CD4-positive, CD25-positive, alpha-beta regulatory T cell (primary cell): ENCODE measurements at places on chromosomes 16 and 17.

GRCh38 chr16:87984632-87985267 lies 33.5 kb downstream of the BANP start:
- no peak for DNase-seq

DNA sequence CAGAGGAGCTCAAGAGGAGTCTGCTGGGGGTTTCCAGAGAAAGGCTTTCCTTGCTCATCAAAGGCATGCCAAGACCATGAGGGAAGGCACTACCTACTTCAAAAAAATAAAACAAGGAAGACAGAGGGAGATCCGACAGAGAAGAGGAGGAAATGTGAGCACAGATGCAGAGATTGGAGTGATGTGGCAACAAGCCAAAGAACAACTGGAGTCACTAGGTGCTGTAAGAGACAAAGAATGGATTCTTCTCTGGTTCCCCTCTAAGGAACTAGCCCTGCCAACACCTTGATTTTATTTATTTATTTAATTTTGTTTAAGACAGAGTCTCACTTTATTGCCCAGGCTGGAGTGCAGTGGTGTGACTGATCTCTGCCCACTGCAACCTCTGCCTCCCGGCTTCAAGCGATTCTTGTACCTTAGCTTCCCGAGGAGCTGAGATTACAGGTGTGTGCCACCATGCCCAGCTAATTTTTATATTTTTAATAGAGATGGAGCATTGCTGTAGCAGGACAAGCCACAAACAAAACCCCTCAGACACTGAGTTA lies 13.8 kb upstream of the ACSF2 start:
- DNase-seq = no peak

- no peak for DNase-seq
Observed at GRCh38 chr16:64654178-64654577, 467.7 kb downstream of the CDH11 start.

- DNase-seq = no peak
Observed at GRCh38 chr17:40329839-40330794, 21.1 kb downstream of the RARA start.

- no peak for DNase-seq
Observed at GRCh38 chr17:37828651-37829124, 83.8 kb upstream of the HNF1B start.

- DNase-seq = no peak
Observed at GRCh38 chr17:66661411-66662256, 173.3 kb upstream of the CACNG5 start.

GRCh38 chr17:55068862-55069811 lies 100.6 kb downstream of the STXBP4 start:
- no peak for DNase-seq

- DNase-seq = no peak
Observed at GRCh38 chr17:17872547-17873345, 36.0 kb upstream of the SREBF1 start.

- DNase-seq = no peak
Observed at GRCh38 chr17:49090878-49091594, 41.5 kb upstream of the B4GALNT2 start.

GRCh38 chr16:77223184-77223583 lies 24.0 kb downstream of the SYCE1L start:
- DNase-seq = no peak

DNA sequence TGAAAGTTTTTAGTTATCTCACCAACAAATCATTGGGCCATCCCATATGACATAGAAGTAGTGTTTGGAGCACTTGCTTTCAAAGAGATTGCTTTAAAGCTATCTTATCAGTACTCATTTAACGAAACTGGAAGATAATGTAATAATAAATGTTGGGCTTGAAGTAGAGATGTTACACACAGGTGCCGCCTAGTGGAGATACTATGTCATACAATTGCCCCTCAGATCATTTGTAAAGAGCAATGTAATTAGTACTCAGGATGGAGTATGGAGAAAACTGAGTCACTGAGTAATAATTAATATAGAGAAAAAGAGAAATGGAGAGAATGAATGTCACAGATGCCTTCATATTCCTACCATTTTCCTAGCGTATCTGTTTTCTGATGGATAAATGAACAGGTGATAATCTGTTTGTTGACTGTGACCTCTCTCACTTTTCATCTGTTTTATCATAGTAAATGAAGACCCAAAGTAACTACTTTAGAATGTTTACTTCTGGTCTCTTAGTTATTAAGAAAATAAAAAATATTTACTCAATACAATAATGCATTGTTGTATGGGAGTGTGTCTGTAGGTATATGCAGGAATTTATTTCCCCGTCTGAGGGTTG lies 80.4 kb downstream of the EFCAB5 start:
- DNase-seq = peak; percentile 7

GRCh38 chr17:14078027-14078426 lies 8.7 kb downstream of the COX10 start:
- no peak for DNase-seq

DNA sequence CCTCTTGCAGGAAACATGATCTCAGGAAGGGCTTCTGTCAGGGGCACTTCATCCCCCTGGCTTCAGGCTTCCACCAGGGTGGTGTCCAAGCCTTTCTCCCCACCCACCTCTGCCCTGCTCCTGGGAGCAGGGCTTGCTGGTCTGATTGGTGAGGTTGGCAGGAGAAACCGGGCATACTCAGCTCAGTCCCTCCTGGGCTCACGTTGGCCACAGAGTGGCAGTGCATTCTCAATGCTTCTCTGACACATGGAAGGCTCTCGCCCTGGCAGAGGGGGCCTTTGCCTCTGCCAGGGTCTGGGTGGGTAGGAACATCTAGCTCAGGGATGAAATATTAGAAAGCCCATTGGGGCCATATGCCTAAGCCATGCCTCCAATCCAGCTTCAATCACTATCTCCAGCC lies 142.8 kb downstream of the AXIN2 start:
- no peak for DNase-seq

- no peak for DNase-seq
Observed at GRCh38 chr16:46746821-46747776, 1.0 kb downstream of the MYLK3 start.

- no peak for DNase-seq
Observed at GRCh38 chr16:11439790-11440656, 94.8 kb downstream of the RMI2 start.

DNA sequence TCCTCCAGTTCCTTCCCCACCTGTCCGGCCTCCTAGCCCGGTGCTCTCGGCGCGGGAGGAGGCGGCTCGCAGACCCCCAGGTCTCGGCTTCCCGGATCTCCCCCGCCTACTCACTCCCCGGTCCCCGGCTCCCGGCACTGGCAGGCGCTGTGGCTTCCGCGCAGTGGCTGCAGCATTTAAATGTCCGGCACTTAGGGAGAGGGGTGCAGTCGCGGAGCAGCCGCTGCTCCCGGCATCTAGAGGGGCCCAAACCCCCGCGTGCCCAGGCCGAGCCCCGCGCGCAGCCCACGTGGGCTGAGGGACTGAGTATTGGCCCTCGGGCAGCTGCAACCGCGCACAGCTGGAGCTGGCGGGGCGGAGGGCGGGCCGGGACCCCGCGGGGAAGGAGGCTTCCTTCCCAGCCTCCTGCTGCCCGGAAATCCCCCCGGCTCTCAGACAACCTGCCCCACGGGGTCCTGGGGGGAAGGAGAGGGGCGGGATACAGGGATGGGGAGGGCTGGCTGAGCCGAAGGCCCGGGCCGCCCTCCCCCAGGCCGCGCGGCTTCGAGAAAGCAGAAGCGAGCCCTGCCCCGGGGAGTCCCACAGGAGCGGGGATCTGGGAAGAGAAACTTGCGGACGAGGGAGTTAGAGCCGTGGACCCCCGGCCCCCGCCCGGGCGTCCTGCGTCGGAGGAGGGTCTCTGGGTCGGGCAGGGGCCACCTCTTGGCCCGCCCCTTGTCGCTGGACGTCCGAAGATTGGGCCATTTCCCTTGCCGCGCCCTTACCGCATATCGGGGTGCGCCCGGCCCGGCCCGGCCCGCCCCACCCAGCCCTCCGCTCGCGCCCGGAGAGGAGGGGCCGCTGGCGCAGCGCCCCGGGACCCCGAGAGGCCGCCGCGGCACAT lies at the start of gene MMP25:
MMP25 (plus strand) TSS at position 804 of the 883 bp plus-strand sequence. CDS start 357 bp downstream, outside the sequence.
- no peak for DNase-seq

DNA sequence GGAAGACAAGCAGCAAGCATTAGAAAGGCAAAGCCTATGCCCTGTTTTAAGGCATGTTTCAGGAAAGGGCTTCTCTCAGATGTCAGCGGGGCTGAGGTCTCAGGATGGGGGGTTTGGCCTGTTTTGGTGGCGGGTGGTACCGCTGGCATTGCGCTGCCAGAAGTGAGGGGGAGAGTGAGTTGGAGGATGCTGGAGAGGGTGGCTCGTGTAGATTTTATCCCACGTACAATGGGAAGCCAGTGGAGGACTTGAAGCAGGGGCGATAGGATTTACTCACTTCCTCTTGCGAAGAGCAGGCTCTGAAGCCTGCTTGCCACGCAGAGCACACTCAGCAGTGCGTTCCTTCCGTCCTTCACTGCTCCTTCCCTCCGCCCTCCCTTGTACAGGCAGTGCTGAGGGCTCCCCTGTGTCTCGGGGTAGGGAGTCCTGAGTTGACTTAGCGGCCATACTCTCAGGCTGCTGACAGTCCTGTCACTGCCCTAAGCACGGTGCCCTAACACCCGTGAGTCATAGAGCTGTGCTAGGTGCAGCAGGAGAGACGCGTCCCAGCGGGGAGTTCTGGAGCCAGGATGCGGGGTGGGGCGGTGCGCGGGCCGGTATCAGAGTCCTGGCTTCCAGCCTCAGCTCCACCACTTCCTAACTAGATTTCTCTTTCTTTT lies 113.1 kb downstream of the SNX29 start:
- DNase-seq = peak; percentile 22

DNA sequence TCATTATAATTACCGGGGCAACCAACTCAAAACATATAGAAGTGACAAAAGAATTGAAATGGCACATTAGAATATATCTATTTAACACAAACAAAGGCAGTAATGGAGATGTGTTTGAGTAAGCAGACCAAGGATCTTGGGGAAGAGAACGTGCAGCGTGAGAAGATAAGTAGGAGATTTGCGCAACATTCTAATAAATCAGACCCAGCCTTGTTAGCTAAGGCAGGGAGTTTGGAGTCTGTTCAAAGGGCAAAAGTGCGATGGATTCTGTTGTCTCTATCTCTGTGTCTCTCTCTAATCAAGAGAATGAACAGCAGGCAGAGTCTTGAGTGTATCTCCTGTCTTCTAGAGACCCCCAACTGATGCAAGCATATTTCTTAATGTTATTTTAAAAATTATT lies 55.0 kb upstream of the FA2H start:
- no peak for DNase-seq

DNA sequence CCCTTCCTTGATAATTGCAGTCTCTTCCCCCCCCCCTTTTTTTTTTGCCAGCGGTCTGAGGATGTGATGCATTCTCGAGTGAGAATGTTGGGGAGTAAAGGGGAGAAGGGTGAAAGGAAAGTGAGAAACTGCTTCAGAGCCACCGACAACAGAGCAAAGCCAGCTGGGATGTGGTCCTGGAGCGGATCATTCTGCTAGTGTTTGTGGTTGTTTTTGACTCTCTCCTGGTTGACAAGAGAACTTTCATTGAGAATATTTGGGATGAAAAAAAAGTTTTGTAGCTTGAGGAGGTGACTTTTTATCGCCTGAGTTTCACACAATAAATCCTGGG lies 1.3 kb downstream of the NF1 start:
- DNase-seq = no peak

- no peak for DNase-seq
Observed at GRCh38 chr17:47945080-47945479, 3.7 kb downstream of the PNPO start.

GRCh38 chr16:86158688-86159360 lies 259.9 kb downstream of the IRF8 start:
- no peak for DNase-seq

DNA sequence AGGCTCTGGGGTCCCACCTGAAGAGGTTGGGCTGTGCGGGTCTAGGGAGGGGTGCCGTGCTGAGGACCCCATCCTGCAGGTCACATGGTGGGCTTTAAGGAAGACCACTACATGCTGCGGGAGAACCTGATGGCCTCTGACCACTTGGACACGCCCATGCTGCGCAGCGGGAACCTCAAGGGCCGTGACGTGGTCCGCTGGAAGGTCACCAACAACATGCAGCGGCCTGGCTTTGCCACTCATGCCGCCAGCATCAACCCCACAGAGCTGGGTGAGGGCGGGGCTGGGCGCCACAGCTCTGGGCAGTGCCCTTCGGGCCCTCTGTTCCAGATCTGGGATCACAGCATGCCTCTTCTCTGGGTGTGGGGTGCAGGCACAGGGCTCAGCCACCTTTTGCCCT lies 18.5 kb downstream of the ITGB4 start:
- DNase-seq = no peak

- DNase-seq = peak; percentile 47
Observed at GRCh38 chr17:74199306-74200092, 4.0 kb upstream of the RPL38 start.

- DNase-seq = no peak
Observed at GRCh38 chr17:3529817-3530741, 27.5 kb downstream of the TRPV3 start.

DNA sequence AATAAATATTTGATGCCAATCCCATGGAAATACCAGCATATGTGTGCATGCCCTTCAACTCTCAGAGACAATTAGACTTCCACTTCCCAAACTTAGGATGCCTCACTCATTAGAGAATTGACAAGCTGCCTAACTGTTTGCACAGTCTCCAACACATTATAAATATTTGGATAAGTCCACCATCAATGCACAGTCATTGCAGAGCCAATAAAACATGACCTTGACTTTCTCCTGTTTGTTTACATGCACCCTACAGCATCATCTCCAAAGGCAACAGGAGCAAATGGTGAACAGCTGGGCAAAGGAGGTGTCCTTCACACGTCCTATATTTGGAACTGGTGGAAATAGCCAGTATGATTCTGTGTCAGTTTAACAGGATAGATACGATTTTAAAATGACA lies 804.4 kb upstream of the RBFOX1 start:
- DNase-seq = no peak
